ENCODE measurements at places on chromosomes 1 and 21.

GRCh38 chr21:39332175-39332574, 16.7 kb downstream of the HMGN1 start:
- DNase-seq = no peak

- no peak for DNase-seq
These were observed 36.2 kb upstream of the FHAD1 start for GRCh38 chr1:15210651-15211375.

DNA sequence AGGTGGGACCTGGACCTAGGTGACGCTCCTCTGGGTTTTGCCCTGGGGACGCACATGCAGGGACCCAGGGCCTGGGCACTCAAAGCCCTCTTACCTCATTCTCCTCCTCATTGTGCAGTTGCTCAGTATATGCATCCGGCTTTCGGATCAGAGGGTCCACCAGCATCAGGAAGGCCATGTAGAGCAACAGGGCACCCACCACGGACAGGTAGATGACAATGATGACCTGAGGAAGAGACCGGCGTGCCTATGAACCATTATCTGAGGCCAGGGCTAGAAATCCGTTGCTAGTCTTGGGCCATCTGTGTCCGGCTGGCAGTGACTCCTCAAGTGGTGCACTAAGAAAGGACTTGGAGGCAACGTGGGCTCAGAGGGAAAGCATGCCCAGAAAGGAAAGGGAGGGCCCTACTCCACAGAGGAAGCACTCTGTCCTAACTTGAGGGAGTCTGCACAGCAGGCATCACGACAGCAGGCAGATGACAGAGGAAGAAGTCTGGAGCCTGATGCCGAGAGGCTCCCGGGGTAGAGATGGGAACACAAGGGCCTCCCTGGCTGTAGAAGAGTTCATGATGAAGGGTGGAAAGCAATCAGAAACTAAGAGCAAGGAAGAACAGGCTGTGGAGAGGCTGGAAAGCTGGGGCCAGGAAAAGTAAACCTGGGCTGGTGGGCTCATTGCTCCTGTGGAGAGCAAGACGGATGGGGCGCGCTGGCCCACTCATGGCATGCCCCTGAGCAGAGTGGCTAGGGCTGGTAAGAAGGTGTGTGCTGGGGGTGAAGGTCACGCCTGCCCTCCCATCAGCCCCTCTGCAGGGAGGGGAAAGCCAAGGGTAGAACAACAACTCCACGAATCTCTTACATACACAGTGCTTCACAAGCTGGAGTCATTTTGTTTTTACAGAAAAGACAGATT, 10.3 kb downstream of the TMEM9 start:
- DNase-seq = no peak

- DNase-seq = no peak
These were observed 7.0 kb downstream of the CAPZB start for GRCh38 chr1:19478322-19478721.

- no peak for DNase-seq
These were observed 782.4 kb upstream of the BRINP3 start for GRCh38 chr1:191260056-191260455.

DNA sequence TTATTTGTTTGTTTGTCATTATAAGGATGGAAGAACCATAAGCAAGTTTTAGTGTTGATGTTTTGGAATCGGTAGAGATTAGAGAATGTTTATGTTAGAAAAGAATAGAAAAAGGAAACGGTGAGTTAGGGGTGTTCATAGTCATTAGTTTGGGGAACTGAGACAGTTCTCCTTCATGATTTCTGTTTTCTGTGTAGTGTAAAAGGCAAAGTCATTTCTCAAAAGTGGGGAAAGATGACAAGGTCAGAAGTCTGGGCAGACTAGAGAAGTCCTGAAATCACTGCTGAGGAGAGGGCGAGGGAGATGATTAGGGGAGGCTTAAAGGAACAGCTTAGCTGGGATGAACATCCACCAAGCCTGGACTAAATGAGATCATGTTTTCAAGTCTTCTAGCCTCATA, 498.9 kb downstream of the TTLL7 start:
- DNase-seq = no peak

DNA sequence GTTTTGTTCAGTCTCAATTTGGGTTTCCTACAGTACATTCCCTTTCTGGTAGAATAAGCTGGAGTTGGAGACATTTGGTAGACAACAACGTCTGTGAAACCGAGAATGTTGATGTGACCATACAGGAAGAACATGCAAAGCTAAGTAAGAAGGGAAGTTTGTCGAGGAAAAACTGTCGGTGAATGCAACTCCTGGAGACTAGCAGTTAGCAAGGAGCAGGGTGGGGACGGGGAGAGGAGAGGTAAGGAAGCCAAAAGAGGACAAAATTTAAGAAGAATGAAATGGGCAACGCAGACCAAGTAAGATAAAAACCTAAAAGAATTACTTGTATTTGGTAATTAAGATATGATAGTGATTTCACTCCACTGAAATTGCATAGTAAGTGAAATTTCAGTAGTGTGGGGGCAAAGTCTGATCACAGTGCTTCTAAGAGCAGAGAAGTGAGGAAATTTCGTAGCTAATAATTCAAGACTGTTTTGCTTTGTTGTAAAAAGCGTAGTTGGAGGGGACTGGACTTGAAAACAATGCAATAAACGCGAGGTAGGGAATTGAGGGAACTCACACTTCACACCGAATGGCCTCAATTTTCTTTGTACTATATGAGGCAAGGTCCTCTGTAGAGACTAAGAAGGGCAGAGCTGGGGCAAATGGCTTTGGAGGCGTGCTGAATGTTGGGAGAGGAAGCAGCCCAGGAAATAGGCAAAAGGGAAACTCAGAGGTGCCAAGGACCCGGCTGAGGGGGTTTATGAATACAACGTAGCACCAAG, 787 bp upstream of the GIPC2 start:
- no peak for DNase-seq

DNA sequence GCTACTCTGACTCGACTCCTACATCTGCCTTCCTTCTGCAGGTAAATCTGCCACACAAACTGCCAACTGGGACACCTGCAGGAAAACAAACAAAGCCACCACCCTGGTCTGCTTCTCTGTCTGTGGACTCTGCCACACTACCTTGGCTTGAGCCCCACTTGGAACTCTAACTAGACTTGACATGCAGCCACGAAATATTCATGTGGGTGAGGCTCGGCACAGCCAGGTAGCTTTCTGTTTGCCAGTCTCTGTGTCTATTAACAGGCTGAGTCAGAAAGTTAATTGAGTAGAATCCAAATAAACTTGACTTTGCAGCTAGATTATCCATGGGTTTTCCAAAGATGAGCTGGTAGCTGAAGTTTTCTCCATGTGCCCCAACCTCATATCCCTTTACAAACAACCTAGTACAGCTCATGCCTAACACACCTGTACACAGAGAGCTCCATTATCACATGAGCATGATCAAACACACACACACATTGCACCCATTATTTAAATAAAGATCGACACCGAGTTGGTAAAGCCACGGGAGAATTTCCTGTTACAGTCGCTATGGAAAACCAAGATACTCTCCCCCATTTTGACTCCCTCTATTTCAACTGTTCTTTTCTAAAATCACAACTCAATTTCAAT, 808 bp downstream of the C1orf116 start:
- no peak for DNase-seq

DNA sequence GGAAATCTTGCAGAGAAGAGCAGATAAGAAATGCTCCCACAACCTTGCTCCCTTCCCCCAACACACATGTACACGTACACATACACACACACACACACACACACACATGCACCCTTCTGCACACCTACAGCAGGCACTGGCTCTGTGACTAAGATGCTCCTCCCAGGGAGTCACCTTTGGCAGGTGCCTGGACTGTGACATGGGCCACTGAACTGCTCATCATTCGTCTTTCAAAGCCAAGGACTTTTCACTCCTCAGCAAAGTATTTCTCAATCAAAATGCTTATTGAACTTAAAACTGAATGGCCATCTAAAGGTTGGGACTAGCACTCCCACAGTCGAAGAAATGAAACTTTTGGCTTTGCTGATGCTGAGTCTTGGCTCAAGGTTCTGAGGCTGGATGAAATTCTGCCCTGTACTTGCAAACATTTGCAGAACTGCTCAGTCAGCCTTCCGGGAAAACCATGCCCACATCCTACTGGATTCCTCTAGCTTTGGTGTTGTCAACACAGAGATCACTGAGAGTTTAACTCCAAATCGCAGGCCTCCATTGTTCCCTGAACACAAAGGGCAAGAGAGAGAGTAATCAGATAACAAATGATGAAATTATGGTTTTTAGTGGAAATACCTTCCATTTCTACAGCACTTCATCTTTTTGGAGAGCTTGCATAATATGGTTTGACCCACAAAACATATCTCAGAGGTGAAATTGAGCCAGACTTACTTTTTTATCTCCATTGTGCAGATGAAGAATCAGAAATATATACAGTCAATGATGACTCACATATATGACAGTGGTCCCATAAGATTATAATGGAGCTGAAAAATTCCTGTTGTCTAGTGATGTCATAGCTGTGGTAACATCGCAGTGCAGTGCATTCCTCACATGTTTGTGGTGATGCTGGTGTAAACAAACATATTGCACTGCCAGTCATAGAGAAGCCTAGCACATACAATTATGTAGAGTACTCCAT, 72.4 kb upstream of the BCAR3 start:
- no peak for DNase-seq

GRCh38 chr1:100320311-100321099, 31.8 kb upstream of the CDC14A start:
- no peak for DNase-seq

GRCh38 chr1:207069061-207069460, 16.0 kb downstream of the PFKFB2 start:
- DNase-seq = no peak

DNA sequence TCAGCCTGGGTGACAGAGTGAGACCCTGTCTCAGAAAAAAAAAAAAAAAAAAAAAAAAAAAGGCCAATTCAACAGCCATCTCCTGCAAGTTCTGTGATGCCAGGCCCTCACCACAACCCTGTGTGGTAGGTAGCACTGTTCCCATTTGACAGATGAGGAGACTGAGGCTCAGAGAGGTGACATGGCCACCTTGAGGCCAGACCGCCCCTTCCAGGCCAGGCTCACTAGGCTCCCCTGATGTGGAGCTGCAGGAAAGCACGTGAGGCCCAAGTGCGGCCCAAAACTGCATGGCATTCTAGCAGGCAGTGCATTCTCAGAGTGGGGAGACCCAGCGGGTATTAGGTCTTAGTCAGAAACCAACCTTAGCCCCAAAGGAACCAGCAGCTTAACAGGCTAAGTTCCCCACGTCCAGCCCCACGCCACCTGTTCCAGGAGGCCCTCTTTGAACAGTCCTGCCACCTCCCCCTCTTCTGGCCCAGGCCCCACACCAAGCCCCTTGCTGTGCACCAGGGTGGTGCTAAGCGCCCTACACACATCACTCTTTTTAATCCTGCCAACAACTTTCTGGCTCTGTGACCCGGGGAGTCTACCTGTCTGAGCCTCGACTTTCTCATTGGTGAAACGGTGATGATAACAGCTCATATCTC, 11.7 kb upstream of the ECE1 start:
- DNase-seq = no peak

GRCh38 chr1:227903614-227904501, 43.9 kb downstream of the WNT9A start:
- no peak for DNase-seq

All from activated naive CD4-positive, alpha-beta T cell treated with anti-CD3 and anti-CD28 coated beads, Interleukin-2, amount 50 U/mL, for 72 hours (primary cell).